ENCODE measurements at places on chromosomes 12 and 14.

DNA sequence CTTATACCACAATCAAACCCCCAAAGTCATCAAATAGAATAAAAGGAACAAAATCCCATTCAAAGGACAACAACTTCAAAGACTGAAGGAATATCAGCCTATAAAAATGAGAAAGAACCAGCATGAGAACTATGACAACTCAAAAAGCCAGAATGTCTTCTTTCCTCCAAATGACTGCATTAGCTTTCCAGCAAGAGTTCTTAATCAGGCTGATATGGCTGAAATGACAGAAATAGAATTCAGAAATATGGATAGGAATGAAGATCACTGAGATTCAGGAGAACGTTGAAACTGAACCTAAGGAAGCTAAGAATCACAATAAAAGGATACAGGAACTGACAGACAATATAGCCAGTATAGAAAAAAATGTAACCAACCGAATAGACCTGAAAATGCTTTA is 109.5 kb downstream of the SINHCAF start:
- DNase-seq = no peak

DNA sequence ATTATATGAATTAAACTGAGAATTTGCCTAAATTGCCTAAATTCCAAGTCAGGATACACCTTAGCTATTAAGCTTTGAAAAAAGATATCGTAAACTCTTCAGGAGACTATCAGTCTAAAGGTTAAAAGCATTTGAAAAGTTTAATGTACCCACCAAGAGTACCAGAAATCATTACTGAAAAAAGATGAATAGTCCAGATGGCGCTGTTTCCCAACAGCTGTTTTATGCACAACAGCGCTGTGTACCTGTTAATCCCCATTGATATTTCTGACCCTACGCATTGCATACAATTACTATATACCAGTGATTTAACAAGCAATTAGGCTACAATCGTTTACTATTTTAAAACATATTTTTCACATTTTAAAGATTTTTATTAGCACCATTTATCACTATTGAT is 185.0 kb downstream of the PLCZ1 start:
- no peak for DNase-seq

- no peak for DNase-seq
Observed at GRCh38 chr12:114662512-114663177, 21.3 kb downstream of the TBX3 start.

DNA sequence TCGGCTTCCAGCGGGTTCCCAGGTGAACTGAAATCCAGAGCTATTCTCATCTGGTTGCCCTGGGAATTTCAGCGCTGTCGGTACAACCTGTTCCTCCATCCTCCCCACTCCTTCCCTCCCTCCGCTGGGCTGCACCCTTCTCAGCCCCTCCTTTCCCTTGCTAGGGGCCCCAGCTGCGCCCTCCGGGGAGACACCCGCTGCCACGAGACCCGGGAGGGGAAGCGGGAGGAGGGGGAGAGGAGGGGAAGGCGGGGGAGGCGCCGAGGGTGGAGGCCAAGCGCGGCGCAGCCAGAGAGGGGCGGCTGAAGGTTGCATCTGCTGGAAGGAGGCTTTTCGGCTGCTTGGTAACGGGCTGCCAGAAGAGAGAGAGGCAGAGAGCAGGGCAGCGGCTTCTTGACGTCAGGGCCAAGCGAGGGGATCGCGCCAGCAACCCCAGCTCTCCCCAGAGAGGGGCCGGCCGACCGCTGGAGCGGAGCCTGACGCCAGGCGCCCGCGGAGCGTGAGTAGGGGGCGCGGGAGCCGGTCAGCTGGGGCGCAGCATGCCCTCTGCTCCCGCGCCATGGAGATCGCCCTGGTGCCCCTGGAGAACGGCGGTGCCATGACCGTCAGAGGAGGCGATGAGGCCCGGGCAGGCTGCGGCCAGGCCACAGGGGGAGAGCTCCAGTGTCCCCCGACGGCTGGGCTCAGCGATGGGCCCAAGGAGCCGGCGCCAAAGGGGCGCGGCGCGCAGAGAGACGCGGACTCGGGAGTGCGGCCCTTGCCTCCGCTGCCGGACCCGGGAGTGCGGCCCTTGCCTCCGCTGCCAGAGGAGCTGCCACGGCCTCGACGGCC is at the start of gene KCNA5:
Gene KCNA5 (plus strand): TSS at position 291 of the 831 bp plus-strand sequence. CDS start 269 bp downstream, at position 560.
- DNase-seq = no peak

- DNase-seq = no peak
Observed at GRCh38 chr12:79920421-79921238, 14.3 kb downstream of the PPP1R12A start.

- DNase-seq = no peak
Observed at GRCh38 chr12:16282978-16283377, 5.5 kb upstream of the SLC15A5 start.

DNA sequence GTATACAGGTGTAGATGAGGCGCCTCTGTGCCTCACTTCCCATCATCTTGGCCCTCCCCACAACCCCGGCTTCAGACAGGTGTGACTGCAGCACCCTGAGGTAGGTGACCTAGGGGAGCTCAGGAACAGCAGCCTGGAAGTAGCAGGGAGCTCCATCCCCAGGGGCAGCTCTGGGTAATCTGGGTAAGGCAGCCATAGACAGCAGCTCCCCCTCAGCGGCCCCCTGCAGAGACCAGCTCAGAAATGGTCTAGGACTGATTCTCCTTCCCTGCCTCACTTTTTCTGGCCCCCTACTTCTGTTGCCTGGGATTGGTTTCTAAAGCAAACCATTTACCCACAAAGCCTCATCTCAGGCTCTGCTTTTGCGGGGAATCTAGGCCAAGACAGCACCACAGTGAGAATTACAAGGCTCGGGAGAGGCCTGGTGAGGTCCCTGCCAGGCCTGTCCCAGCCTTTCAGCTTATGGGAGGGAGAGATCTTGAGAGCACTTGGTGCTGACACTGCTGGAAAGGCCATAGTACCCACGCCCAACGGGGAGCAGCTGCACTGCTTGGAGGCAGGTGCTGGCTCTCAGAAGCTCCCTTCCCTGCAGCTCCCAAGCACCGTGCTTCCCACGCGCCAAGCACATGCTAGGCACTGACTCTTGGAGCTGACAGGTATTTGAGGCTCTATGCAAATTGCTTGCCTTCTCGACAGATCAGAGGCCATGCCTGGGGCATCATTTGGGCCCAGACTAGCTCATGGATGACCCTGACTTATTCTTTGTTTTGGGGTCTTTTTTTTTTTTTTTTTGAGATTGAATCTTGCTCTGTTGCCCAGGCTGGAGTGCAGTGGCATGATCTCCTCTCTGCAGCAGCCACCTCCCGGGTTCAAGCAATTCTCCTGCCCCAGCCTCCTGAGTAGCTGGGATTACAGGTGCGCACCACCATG is 45.1 kb upstream of the TRAF3 start:
- DNase-seq = no peak

DNA sequence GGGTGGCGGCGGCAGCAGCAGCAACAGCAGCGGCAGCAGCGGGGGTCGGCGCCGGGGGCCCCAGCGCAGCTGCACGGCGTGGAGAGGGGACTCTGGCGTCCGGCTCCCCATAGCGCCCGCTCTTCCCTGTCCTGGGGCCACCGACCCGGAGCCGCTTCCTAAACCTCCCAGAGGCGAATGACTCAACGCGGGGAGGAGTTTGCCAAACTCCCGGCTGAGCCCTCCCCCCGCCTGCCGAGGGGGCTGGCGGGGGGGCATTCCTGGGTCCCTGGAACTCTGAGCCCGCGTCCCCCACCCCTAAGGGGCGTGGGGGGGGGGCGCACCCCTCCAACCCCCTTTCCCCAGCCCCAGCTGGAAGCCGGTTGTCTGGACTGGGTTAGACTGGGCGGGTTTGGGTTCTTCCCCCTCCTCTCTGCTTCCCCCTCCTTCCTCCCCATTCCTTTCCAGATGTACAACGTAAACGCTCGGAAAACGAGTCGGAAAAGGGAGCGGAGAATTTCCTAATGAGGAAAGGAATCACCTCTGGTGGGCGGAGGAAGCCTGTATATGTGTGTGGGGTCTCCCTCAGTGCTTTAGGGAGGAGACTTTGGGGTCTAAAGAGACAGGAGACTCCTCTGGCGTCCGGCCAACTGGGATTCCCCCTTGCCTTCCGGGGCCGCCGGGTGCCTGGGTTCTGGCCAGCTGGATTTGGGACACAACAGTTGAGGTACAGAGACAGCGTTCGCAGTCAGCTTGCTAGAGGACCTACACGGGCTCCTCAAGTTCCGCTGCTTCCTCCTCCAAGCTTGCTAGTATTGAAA is at the start of gene ITGA5:
Gene ITGA5 (minus strand): TSS at position 179 of the 800 bp plus-strand sequence. CDS start 68 bp downstream, at position 111.
- DNase-seq = no peak
